ENCODE measurements at places on chromosomes 1 and 21. TPM values are rescaled to one million over a fixed set of nuclear protein-coding genes. Genes with fewer than 3 reads are reported as not detected.

COL11A1 gene
- total RNA-seq: under 0.01 TPM

FTCD gene
- total RNA-seq: 0.13 TPM

GOLT1A gene
- total RNA-seq: not detected

MAD2L2 gene
- total RNA-seq: 37.7 TPM

RNU1-4 gene
- under 0.01 TPM for total RNA-seq

TNFRSF9 gene
- 0.13 TPM for total RNA-seq

SERINC2 gene
- 15.0 TPM for total RNA-seq

HJV gene
- total RNA-seq: not detected

ADCY10 gene
- under 0.01 TPM for total RNA-seq

CATSPERE gene
- total RNA-seq: 0.39 TPM

CDCA8 gene
- total RNA-seq: 8.1 TPM

AK4 gene
- total RNA-seq: 16.6 TPM

S100A2 gene
- total RNA-seq: 0.76 TPM

CDK11A gene
- 2.8 TPM for total RNA-seq

TEDDM1 gene
- not detected for total RNA-seq

NR5A2 gene
- 4.9 TPM for total RNA-seq

C1orf87 gene
- total RNA-seq: not detected

LIN28A gene
- total RNA-seq: not detected

TMEM200B gene
- total RNA-seq: 0.13 TPM

PRRX1 gene
- total RNA-seq: 0.25 TPM

IRF6 gene
- total RNA-seq: 0.51 TPM

VWA5B1 gene
- not detected for total RNA-seq
